Stimulated activated naive CD4-positive, alpha-beta T cell treated with Interleukin-2 at 50 U/mL for 16 hours (primary cell): ENCODE measurements at places on chromosomes 4 and X.

GRCh38 chr4:160318567-160319220 lies 1215.8 kb downstream of the RAPGEF2 start:
- DNase-seq = no peak

- DNase-seq = no peak
These were observed 659.8 kb upstream of the MAGEB2 start for GRCh38 chrX:29555465-29556091.

GRCh38 chr4:55574252-55574651 lies 17.8 kb downstream of the PDCL2 start:
- DNase-seq = no peak

DNA sequence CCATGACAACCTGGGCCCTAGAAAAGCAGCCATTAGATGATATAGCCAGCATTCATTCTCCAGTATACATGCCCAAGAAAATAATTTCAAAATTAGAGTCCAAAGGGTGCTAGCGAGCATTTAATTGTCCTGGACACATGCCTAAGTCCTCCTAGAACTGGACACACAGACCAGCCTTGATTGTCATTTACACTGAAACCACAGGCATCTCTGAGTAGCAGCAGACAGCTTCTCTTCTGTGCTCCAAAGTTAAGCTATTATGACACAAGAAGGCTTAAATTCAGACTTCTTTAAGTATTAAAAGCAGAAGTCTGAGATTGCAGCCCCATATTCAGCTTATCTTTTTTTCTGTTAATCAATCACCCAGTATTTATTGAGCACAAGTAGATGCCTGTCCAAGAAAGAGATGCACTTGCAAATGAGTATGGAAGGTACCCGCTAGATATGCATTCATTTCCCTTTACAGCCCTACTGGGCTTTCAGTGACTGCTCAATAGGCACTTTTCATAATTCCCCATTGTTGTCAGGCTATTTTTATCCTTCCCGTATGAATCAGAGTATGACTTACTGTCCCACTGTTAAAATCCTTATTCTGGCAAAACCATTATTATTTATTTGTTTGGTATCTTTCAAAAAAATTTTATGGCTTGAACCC lies 374.1 kb downstream of the FBXW7 start:
- DNase-seq = no peak

GRCh38 chr4:2794486-2795299 lies 1.8 kb downstream of the SH3BP2 start:
- no peak for DNase-seq

DNA sequence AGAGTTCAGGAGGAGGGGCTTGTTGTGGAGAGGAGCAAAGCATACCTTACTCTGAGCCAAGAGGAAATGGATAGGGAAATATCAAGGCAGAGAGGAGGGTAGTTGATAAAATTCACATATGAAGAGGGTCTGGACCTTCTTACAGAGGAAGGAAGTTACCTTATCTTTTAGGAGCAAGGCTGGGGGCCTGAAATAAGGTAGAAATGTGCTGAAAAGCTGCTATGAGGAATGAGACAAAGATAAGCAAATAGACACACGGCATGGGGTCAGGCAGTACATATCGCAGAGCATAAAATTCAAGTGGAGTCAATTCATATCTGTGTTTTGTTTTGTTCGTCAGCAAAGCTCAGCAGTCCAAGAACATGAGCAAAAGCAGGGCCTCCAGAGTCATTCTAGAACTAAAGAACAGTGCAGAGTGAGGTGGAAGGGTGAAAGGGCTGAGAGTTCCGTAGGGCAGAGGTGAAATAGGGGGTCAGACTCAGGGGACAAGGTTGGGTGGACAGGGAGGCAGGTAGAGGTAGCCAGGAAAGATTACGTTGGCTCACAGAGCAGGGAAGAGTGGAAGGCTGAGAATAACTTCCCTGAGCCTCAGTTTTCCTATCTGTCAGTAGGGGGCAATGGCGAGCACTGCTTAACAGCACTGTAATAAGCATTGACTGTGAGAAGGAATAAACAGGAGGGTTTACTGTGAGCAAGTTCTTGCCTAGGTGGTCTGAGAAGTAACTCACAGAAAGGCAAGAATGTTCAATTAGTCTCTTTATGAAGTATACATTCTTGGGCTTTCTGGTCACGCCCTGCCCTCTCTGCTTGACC lies 9.2 kb downstream of the VSIG4 start:
- DNase-seq = no peak

DNA sequence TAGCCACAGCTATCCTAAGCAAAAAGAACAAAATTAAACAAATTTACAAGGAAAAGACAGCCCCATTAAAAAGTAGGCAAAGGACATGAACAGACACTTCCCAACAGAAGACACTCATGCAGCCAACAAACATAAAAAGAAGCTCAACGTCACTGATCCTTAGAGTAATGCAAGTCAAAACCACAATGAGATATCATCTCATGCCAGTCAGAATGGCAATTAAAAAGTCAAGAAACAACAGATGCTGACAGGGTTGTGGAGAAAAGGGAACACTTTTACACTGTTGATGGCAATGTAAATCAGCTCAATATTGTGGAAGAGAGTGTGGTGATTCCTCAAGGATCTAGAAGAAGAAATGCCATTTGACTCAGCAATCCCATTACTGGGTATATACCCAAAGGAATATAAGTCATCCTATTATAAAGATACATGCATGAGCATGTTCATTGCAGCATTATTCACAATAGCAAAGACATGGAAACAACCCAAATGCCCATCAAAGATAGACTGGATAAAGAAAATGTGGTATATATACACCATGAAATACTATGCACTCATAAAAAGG lies 163.0 kb upstream of the TET2 start:
- no peak for DNase-seq
